Activated naive CD4-positive, alpha-beta T cell treated with anti-CD3 and anti-CD28 coated beads for 36 hours (primary cell): ENCODE measurements at places on chromosomes 12 and 14. TPM values are rescaled to one million over a fixed set of nuclear protein-coding genes. Genes with fewer than 3 reads are reported as not detected.

DNA sequence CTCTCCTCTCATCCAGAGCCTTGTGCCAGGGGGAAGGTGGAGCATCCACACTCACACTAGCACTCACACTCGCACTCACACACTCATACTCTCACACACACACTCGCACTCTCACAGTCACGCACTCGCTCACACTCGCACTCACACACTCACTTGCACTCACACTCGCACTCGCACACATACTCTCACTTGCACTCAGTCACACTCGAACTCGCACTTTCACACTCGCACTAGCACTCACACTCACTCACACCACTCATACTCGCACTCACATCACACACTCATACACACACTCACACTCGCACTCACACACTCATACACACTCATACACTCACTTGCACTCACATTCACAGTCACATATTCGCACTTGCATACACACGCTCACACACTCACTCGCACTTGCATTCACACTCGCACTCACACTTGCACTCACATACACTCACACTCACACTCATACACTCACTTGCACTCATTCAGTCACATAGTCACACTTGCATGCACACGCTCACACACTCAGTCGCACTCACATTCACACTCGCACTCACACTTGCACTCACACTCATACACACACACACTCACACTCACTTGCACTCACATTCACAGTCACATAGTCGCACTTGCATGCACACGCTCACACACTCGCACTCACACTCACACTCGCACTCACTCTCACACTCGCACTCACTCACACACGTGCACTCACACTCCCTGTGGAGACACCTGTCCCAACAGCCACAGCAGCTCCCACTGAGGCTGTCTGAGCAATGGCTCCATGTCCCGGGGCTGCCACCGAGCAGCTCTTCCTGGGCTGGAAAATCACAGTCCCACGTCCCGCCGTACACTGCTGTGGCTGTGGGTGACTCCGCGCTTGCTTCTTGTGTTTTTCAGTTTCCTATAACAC is 12.3 kb upstream of the RIMBP2 start:
- no peak for DNase-seq

Gene CMA1
- total RNA-seq, result 2.1 TPM

Gene CACNB3
- 9.5 TPM for total RNA-seq

DNA sequence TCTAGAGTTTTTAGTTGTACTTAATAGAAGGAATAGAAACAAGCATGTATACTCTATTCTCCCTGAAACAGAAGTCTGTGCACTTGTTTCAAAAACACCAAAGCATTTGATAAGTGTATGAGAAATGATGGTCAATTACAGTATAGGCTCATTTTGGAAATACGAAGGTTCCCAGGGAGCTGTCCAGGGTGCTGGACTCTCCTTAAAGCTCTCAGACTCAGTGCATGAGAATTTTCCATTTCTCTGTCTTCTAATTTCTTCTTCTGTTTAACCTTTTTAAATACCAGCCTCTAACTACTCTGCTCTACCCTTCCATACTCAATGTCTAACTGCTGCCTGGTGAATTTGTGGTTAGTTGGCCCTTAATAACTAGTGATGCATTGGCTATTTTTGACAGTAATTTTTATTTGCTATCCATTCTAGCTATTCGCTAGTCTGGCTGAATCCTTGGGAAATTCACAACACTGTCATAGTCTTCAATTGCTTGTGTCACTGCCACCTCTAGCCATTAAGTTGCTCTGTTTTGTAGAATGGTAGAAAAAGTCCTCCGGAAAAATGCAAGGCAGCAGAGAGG is 229.2 kb downstream of the NRXN3 start:
- peak; percentile 34 for DNase-seq

DNA sequence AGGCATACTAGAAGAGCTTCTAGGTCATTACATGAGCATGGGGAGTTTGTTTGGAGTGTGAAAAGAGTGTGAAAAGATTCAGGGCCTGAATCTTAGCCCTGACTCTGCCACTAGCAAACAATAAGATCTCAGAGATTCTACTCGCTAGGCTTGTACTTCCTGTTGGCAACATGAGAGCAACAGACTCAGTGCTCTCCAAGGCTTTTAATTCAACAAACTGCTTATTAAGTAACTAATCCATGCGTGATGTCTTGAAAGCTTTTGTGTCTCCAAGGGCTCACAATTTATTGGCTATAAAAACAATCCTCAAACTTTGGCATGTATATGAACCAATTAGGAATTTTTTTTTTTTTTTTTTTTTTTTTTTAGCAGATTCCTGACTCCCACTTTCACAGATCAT is 105.1 kb downstream of the STXBP6 start:
- DNase-seq, result no peak

Gene EPYC
- total RNA-seq, result not detected

DNA sequence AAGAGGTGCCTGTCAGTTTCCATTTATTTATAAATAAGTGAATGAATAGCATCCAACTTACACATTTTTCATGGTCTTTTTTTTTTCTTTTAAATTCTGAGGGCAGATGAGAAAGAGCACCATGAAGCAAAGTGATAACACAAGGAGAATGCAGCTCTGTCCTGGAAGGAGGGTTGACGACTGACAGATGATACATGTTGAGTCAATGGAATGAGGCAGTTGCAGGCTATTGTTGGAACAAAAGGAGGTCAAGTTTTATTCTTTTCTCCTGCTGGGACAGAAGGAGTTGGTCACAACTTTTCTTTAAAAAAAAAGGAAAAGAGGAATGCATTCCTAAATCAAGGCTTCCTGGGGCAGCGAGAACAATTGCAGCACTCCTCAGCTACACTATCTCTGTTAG is 119.9 kb upstream of the PLEKHG7 start:
- no peak for DNase-seq

DNA sequence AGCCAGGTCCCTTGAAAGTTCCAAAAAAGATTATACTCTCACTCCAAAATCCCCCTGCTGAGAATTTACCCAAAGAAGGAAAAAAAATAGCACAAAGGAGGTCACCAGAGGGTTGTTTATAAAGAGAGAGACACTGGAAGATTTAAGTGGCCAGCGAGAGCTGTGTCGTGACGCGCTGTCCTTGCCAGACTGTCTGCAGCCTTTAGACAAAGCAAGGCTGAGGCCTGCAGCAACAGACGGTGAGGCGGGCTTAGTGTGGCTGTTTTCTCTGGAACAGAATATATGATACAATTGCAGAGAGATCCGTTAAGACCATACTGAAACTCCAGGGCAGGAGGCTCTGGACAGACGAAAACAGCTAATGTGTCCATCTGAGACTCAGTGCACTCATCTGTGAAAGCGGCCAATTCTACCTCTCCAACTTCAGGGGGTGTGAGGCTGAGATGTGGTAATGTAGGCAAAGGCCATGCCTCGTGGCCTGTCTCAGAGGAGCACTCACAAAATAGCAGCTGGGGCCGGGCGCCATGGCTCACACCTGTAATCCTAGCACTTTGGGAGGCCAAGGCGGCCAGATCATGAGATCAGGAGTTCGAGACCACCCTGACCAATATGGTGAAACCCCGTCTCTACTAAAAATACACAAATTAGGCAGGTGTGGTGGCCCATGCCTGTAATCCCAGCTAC is 36.2 kb downstream of the ANAPC7 start:
- no peak for DNase-seq

Gene SLC6A12
- total RNA-seq, result 0.21 TPM

DNA sequence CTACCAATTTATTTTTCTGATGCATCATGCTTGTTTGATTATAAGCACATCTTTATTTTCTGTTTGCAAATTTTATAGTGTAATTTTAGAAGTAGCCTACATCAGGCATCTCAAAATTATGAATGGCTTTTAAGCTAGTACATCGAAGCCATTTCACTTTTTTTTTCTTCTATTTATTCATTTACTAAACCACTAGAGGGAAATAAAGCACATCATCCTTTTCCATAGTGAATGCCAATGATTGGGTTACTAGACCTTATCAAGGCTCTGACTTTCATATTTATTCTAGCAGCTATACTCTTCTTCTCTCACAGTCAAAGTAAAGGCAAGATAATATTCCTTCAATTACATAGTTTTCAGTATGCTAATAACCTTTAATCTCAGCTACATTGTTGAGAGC is 736.4 kb upstream of the LRFN5 start:
- DNase-seq, result no peak

Gene IPO8
- total RNA-seq, result 41.5 TPM

DNA sequence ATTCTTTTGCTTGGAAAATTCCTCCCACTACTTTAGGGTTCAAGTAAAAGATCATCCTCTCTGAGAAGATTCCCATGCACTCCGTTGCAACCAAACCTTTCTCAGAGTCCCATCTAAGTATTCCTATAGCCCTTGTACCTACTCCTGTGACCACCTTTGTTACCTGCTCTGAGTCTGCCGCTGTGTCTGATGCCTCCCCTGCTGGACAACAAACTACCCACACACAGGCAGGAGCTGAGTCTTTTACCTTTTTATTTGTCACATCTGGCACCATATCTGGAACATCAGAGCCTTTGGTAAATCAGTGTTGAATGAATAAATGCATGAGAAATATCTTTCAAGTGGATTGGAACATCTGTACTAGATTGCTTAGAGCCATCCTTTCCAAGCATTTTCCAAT is 82.1 kb upstream of the FLRT2 start:
- no peak for DNase-seq

DNA sequence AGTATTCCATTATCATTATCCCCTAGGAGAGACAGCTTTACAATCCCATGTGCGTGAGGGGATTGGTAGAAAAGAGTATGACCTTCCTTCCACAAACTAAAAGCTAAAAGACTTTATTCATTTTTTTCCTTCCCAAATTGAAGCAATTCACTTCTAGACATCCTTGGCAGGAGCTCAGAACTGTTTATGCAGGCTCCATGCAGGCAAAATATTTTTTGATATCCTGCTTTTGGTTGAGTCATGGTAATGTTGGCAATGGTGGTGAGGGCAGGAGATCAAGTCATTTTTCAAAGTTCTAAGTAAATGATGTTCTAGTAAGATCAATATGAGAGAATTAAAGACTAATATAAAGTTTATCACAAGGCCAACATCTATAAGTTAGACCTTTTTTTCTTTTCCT is 1.3 kb upstream of the PLEKHG7 start:
- no peak for DNase-seq

GRCh38 chr12:52892974-52893373 is 11.9 kb downstream of the KRT8 start:
- DNase-seq, result no peak

Gene TESPA1
- total RNA-seq, result 45.1 TPM

GRCh38 chr12:56684745-56685359 is 3.2 kb downstream of the PTGES3 start:
- no peak for DNase-seq

GRCh38 chr12:81992461-81992860 is 233.3 kb upstream of the PPFIA2 start:
- peak; percentile 58 for DNase-seq

- no peak for DNase-seq
Observed at GRCh38 chr14:77976591-77976990, 176.7 kb downstream of the ADCK1 start.

Gene BEGAIN
- total RNA-seq, result 5.6 TPM

DNA sequence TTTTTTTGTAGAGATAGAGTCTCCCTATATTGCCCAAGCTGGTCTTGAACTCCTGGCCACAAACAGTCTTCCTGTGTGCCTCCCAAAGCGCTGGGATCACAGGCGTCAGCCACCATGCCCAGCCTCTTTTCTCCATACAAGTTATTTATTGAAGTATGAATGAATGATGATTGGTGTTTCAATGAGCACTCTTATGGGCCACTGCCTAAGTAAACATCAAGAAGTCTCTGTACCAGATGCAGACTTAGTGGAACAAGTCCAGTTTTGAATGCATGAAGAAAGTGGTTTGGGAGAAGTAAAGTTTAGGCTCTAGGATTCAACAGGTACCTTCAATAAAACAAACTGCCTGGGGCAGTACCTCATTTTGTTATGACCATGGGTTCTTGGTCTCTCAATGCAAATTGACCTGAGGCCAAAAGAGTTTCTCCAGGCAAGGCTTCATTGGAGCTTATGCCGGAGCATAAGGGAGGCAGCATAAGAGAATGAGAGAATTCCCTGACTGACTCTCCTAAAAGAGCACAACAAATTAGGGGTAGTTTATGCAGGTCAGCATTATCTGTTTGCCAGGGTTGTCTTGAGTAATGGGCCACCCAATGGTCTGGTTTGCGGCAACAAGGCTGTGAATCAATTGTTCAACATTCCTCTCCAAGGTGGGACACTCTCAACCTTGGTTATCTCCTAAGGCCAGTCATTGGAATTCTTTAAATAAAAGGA is 1.1 kb upstream of the GMFB start:
- DNase-seq, result no peak

- DNase-seq, result no peak
Observed at GRCh38 chr14:32494609-32495434, 165.7 kb downstream of the AKAP6 start.

- DNase-seq, result no peak
Observed at GRCh38 chr12:19959353-19959752, 409.0 kb upstream of the PDE3A start.

Gene MYL2
- total RNA-seq, result not detected

- DNase-seq, result peak; percentile 51
Observed at GRCh38 chr12:51082561-51083125, 753 bp downstream of the CSRNP2 start.

Gene PRICKLE1
- total RNA-seq, result not detected

DNA sequence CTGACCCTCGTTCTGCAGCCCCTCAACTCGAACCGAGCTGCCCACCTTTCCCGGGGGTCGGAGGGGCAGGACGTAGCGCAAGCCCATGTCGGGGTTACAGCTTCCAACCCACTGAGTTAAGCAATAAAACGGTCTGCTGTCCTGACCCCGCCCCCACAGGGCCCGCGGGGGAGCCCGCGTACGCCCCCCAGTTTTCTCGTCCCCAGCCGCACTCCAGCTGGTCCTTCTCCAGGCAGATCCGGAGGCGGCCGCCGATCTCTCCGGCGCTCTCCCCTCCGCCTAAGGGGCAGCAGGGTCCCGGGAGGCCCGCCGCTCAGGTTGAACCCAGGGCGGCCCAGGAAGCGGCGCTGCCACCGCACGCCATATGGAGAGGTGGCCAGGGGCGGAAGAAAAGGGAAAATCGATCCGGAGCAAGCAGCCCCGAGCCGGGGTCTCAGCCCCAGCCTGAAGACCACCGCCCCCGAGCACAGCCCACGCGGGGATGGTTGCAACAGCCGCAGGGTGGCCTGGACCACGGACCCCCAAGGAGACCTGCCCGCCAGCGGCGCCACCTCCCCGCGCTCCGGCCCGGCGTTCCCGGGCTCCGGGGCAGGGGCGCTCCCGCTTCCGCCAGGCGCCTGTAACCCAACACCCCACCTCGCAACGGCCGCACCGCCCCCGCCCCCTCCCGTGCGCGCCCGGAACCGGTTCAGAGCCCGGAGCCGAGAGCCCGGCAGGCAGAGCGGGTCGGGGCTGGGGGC is 760 bp downstream of the ACTN1 start:
- peak; percentile 64 for DNase-seq

- DNase-seq, result no peak
Observed at GRCh38 chr14:105850853-105851581, 324.6 kb downstream of the TMEM121 start.

DNA sequence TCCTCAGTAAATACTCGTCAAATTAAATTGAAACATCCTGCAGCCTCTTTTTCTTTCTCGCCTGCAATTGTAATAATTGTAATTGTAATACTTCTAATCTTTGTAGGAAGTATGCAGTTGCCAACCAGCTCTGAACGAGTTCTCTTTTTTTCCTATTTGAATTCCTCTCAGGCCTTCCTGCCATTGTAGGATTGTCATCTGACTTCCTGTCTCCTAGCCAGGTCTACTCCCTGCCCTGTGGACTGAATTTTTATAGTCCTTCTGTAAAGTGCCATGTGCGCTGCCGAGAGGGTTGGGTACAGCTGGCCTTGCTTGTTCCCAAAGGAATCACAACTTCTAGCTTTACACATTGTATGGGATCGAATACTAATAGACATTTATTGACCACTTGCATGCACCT is 183.3 kb downstream of the SSPN start:
- no peak for DNase-seq

GRCh38 chr12:25152055-25152454 is 42.9 kb downstream of the DNAI7 start:
- no peak for DNase-seq

Gene SALL2
- 4.1 TPM for total RNA-seq

Gene TSPAN8
- total RNA-seq, result not detected
